Renal pelvis (tissue), 12 donors: ENCODE measurements at places on chromosomes 1 and 21.

DNA sequence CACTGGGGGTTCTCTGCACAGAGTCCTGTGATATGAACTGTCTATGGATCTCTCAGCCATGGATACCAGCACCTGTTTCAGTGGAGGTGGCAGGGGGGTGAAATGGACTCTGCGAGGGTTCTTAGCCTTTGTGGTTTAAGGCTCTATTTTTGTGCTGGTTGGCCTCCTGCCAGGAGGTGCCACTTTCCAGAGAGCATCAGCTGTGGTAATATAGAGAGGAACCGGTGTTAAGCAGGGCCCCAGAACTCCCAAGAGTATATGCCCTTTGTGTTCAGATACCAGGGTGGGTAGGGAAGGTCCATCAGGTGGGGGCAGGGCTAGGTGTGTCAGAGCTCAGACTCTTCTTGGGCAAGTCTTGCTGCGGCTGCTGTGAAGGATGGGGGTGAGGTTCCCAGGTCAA is 330.0 kb upstream of the PLD5 start:
- DNase-seq = no peak

GRCh38 chr1:1365875-1366698 is 7.7 kb upstream of the MXRA8 start:
- no peak for DNase-seq

- no peak for DNase-seq
Measured at GRCh38 chr1:15755646-15756040, 3.0 kb upstream of the FBLIM1 start.

GRCh38 chr1:118243269-118243668 is 58.2 kb upstream of the SPAG17 start:
- DNase-seq = no peak

DNA sequence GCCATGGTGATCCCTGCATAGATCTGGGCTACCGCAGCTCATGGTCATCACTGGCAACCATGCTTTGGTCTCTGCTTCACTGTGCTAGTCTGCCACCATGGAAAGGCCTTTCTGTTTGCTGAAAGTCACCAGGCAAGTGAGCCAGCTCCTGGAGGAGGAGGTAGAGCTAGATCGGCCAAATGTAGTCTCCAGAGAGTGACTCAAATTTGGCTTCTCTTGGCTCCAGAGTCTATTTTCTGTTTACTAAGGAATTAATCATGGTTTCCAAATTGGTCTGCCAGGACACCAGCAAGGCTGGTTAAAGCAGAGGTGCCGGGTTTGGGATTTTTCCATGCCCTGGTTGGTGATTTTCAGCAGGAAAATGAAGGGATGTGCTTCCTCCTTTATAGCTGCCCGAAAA is 52.7 kb upstream of the IVNS1ABP start:
- DNase-seq = no peak

DNA sequence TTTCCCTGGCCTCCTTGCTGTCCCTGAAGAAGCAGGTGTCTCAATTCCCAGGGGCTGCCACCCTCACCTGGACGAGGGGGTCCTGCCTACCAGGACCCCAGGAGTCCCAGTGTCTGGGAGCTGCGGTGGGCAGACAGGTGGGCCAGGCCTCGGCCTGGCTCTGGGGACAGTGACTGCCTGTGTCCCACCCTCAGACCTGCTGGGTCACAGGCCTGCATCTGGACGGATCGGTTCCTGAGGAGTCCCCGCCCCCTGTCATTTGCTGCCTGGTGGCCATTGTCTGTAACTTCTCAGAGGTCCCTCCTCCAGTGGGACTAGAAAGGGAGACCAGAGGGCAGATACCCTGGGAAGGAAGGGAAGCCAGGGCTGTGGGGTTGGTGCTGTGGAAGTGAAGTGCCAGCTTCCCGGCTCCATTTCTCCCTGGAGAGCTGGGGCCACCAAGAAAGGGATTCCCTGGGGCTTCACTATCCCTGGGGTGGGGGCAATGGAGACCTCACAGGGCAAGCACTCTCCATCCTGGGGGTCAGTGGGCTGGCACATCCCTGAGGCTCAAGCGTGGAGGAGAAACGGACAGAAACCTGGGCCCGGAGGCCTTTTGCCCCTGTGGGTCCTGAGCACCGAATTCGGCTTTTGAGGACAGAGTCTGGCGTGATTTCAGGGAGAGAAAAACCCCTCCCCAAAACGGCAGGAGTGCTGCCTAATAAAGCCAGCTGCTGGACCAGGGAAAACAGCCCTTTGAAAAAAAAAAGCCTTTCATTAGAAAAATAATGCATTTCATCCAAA is 157.3 kb downstream of the PEX14 start:
- no peak for DNase-seq

- DNase-seq = no peak
Measured at GRCh38 chr1:247322442-247322841, 9.2 kb downstream of the ZNF496 start.
